Bronchial epithelial cell (primary cell): ENCODE measurements at places on chromosomes 1 and 21. TPM values are rescaled to one million over a fixed set of nuclear protein-coding genes. Genes with fewer than 3 reads are reported as not detected.

MCOLN2 gene
- under 0.01 and 0.64 TPM in 2 replicates for total RNA-seq

OR2T2 gene
- total RNA-seq = not detected in 2 replicates

S100A8 gene
- total RNA-seq = 50.0 and 551 TPM in 2 replicates

AQP10 gene
- total RNA-seq = 0.13 TPM in 1 of 2 replicates, not detected in the other

LCE3D gene
- 0.38 and 0.79 TPM in 2 replicates for total RNA-seq

LHX4 gene
- total RNA-seq = under 0.01 TPM in 2 replicates

C1orf56 gene
- 0.53 and 0.64 TPM in 2 replicates for total RNA-seq

SERTAD4 gene
- 0.26 and 0.64 TPM in 2 replicates for total RNA-seq

EFCAB14 gene
- 32.4 and 38.3 TPM in 2 replicates for total RNA-seq

EPHX1 gene
- total RNA-seq = 3.9 and 22.1 TPM in 2 replicates

DNTTIP2 gene
- total RNA-seq = 24.5 and 28.4 TPM in 2 replicates

VANGL1 gene
- 10.5 and 15.3 TPM in 2 replicates for total RNA-seq

TMCO4 gene
- 2.6 and 5.9 TPM in 2 replicates for total RNA-seq

MRPS14 gene
- total RNA-seq = 21.3 and 25.0 TPM in 2 replicates

NTNG1 gene
- 2.4 and 5.4 TPM in 2 replicates for total RNA-seq

PIK3R3 gene
- total RNA-seq = 1.8 and 4.0 TPM in 2 replicates

PTPRC gene
- total RNA-seq = not detected in 2 replicates

FGGY gene
- 20.0 and 35.1 TPM in 2 replicates for total RNA-seq

FNDC5 gene
- not detected in 2 replicates for total RNA-seq

S100A7 gene
- total RNA-seq = 0.38 TPM in 1 of 2 replicates, not detected in the other

SON gene
- 105 and 125 TPM in 2 replicates for total RNA-seq

SYTL1 gene
- total RNA-seq = 31.9 and 86.3 TPM in 2 replicates

ARHGEF10L gene
- 6.3 and 14.8 TPM in 2 replicates for total RNA-seq

SERPINC1 gene
- not detected in 2 replicates for total RNA-seq

ASPM gene
- total RNA-seq = 0.26 and 0.77 TPM in 2 replicates

LAPTM5 gene
- total RNA-seq = under 0.01 TPM in 2 replicates

CFHR2 gene
- not detected in 2 replicates for total RNA-seq

IGSF9 gene
- total RNA-seq = 6.3 and 16.8 TPM in 2 replicates

CD1C gene
- not detected in 2 replicates for total RNA-seq

CNIH3 gene
- 0.53 and 0.64 TPM in 2 replicates for total RNA-seq

OR2G6 gene
- total RNA-seq = not detected in 2 replicates

PRAMEF2 gene
- total RNA-seq = not detected in 2 replicates

USH2A gene
- total RNA-seq = under 0.01 TPM in 1 of 2 replicates, not detected in the other

IFI44 gene
- total RNA-seq = 0.26 and 0.38 TPM in 2 replicates

SLC9C2 gene
- not detected in 2 replicates for total RNA-seq

LHX8 gene
- total RNA-seq = not detected in 2 replicates

TTC24 gene
- total RNA-seq = not detected in 2 replicates
